NCI-H146 (cell line): ENCODE measurements at places on chromosomes 2 and 18.

GRCh38 chr2:219020604-219021365, 20.5 kb downstream of the CFAP65 start:
- DNase-seq, result no peak

- DNase-seq, result peak; percentile 62
Observed at GRCh38 chr2:121897335-121897970, 142.0 kb downstream of the TSN start.

- DNase-seq, result no peak
Observed at GRCh38 chr2:66431846-66432587, 2.9 kb upstream of the MEIS1 start.

DNA sequence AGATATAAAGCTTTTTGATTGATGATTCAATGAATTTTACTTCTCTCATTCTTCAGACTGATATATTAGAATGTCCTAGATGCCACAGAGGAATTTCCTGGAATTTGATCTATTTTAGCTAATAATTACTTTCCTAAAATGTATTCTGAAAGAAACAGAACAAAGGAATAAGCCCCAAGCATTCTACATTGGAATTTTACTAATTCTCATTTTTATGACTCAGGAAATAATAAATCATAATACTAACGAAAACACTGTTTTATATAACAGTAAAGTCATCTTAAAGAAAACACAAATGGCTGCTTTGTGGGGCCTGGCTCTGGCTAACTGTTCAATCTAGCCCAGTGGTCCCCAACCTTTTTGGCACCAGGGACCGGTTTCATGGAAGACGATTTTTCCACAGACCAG, 68.6 kb upstream of the LPIN2 start:
- no peak for DNase-seq

- DNase-seq, result no peak
Observed at GRCh38 chr2:189696223-189696622, 21.8 kb downstream of the ANKAR start.

- no peak for DNase-seq
Observed at GRCh38 chr2:176583607-176584006, 314.4 kb downstream of the MTX2 start.

- no peak for DNase-seq
Observed at GRCh38 chr2:68176657-68177056, 19.0 kb downstream of the PNO1 start.

DNA sequence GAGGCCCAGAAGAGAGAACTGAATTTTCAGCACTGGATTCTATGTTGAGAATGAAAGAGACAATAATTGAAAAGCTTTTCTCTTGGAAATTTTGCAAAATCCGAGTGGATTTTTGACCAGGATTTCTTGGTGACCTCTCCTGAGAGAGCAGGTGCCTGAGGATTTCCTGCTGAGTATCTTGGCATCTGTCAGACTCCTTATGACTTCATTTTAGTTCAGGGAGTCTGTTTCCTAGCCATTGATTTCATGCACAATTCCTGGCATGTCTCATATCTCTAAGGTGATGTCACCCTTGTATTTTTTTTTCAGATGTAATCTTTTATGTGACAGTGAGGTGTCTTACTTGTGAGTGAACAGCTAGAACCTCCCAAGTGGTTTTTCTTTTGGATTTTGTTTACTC, 195.9 kb downstream of the NEDD4L start:
- DNase-seq, result no peak

DNA sequence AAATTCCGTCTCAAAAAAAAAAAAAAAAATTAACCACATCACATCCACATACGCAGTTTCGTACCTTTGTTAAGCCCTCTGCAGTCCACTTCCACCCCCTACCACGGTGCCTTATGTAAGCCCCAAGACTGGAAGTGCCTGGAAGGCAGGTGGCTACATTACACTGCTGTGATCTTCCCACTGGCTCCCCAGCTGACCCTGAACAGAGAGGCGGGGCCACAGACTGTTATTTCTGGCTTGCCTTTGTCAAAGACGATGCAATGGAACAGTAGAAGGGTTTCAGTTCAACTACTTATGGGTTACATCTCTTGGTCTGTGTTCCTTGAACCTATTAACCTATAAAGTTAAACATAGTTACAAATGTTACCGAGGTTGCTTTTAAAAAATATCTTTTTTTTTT, 15.7 kb upstream of the COX7A2L start:
- no peak for DNase-seq

GRCh38 chr2:222315443-222316121, 16.8 kb upstream of the PAX3 start:
- no peak for DNase-seq

GRCh38 chr18:51426996-51427395, 229.5 kb upstream of the MEX3C start:
- no peak for DNase-seq

- DNase-seq, result no peak
Observed at GRCh38 chr18:68839701-68840100, 41.8 kb downstream of the CCDC102B start.

DNA sequence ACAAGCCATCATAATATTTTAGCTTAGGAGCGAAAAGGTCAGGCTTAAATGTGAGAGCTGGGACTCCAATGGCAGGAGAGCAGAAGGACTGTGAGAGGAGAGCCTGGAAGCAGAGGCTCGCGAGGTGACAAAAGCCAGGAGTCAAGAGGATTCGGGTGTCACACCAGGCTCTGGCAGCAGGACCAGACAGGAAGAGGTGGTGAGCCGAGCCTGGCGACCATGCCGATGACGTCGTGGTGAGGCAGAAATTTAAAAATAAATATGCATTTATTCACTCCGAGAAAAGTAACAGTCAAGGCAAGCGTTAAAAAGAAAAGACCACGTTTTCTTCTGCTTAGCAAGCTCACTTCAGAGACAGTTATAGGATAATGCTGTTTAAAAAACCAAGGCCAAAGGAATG, 31.3 kb upstream of the ZNF236 start:
- no peak for DNase-seq

- no peak for DNase-seq
Observed at GRCh38 chr2:37766106-37766505, 94.7 kb upstream of the CDC42EP3 start.

GRCh38 chr18:21799721-21800120, 59.1 kb downstream of the MIB1 start:
- DNase-seq, result no peak

GRCh38 chr18:10332452-10332851, 122.0 kb upstream of the APCDD1 start:
- DNase-seq, result no peak

DNA sequence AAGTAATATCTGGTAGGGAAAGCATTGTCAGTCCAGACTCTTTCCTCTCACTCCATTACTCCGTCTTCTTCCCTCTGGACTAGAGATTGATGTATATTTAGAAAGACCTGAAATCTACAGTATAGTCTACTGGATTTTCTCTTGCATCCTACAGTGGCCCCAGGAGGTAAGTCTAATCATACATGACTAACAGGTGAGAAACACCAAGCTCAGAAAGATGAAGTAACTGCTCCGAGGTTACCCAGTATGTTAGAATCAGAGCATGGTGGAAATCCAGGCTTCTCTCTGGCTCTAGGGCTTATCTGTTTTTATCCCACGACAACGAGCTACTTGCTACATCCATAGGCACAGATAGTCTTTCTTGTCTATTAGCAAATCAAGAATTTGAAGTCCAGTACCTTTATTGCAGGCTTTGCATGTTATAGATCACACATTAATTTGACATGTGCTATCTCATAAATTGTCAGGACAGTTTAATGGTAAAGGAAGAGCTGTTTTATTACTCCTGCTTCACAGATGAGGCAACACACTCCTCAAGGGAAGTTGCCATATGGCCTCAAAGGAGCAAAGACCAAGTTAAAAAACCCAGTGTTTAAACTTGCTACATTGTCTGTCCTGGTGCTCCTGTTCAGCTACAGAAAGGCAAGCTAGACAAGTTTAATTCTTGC, 484.3 kb downstream of the THSD7B start:
- DNase-seq, result no peak

DNA sequence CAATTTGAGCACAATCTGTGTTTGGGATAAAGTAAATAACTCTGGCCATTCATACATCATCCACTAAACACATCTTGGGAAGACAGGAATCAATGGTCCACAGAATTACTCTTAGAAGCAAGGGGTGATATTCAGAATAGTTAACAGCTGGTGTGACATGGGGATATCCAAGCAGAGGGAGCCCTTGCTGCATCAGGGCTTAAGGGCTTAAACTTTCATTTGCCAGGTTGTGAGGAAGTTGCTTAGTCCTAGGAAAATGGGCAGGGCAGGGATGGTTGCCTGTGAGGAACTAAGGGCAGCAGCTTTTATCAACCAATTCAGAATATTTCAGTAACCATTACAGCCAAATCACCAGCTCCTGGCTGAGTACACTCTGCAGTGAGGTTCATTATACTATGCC, 2.0 kb upstream of the ITGA6 start:
- DNase-seq, result no peak

DNA sequence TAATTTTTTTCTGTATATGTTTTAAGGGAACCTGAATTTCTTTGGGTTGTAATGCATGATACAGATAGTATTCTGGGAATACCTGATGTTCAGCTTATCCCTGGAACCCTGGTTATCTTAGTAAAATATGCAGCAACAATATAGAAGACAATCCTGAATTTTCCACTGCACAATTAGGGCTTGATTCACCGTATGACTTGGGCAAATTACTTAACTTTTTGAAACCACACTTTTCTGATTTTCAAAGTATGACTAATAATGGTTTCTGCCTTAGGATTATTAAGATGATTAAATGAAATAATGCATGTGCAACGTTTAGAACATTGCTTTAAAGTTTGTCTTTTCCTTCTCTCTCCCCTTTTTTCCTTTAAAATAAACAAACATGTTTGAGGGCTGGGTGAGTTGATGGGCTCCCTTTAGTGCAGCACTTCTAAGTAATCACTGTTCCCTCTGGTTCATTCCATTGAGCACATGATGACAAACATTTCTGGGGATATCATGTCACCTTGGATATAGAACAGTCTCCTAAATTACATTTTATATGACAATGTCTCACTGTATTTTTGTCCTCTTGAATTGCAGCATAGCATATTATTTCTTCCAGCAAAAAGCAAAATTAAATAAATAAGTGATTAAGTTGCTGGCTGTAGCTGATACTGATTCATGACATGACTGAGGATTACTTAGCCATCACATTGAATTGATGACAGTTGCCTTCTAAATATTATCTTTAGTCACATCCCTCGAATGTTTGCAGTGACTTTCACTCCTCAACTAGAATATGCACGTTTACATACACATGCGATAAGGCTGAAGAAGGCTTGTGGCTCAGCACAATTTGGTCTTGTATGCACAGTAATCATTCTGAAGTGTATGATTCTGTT, 254.5 kb downstream of the NEDD4L start:
- DNase-seq, result no peak

DNA sequence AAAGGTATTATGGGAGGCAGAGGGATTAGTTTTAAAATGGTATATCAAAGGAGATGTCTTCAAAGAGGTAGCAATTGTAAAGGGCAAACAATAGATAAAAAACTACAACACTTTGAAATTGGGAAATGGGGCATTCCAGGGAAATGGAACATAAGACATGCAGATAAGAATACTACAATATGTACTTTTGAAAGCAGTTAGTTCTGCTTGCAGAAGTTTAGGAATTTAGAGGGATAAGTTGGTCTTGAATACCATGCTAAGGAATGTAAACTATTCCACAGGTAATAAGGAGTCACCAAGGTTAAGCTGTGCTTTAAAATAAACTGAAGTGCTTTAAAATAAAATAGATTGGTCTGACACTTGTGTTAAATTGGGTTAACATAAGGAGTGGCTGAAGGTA, 571.7 kb upstream of the ACVR2A start:
- no peak for DNase-seq

DNA sequence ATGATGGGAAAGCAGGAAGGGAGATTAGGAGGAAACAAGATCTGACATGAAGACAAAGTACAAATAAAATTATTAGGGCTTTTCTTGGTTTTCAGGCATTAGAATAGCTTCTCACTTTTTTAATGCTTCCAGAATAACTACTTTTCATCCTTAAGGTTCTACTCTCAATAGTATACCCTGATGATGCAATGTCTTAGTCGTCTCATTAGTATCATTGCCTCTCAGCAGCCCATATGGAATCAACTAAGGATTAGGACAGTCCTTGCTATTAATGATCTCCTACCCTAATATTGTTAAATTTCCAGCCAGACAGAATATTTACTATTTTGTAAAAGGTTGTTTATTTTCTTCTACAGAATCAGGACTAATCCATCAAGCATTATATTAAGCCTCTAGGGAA, 55.9 kb downstream of the RELCH start:
- DNase-seq, result no peak

- peak; percentile 58 for DNase-seq
Observed at GRCh38 chr2:40488101-40488601, 36.3 kb upstream of the SLC8A1 start.

DNA sequence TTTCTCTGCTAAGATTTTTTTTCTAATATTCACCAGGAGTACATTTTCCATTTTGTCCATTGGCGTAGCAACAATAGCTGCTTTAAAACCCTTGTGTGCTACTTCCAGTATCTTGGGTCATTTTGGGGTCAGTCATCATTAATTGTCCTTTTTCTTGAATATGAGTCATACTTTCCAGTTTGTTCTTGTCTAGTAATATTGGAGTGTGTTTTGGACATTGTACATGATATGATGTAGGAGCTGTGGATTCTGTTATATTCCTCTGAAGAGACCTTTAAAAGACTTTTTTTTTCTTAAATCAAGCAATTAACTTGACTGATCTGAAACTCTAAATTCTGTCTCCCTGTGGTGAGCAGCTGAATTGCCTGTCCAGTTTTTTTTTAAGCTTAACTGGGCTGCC, 40.8 kb downstream of the AGPS start:
- no peak for DNase-seq

- no peak for DNase-seq
Observed at GRCh38 chr2:9288233-9288632, 81.6 kb downstream of the ASAP2 start.

GRCh38 chr2:127065299-127065939, 41.5 kb downstream of the BIN1 start:
- no peak for DNase-seq

- DNase-seq, result no peak
Observed at GRCh38 chr2:188902901-188903491, 71.2 kb upstream of the COL3A1 start.

DNA sequence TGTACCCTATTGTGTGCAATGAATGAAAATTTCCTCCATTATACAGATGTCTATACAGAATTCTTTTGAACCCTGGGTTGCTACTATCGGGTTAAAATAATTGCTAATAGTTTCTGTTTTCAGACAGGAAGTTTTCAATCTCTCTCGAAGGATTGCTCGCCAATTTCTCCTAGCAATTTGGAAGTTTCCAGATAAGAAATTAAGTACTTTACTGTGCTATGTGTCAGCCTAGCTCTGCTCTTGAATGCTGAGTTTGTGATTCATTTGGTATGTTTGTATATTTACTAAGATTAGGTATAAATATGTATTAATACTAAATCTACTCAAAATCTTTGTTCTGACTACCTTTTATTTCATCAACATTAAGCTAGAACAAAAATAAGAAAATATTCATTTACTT, 74.6 kb upstream of the ARL5A start:
- no peak for DNase-seq

GRCh38 chr18:11947214-11948191, 33.8 kb upstream of the IMPA2 start:
- DNase-seq, result no peak

DNA sequence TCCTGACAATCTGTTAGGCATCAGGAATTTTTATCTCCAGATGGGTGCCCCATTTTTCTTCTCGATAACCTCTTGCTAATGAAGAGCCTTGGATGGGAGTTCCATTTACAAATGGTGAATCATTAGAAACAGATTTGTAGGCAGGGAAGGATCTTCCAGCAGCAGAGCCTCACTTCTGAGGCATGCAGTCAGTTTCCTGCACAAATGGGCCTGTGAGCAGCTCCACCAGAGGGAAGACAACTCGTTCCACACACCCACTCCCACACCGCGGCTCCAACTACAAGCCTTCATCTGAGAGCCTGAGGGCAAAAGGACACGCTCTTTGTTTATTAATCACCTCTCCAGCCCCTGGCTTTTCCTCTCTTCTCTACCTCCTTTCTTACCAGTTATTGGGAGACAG, 108.5 kb downstream of the CTAGE1 start:
- peak; percentile 28 for DNase-seq
